Psoas muscle (tissue), 8 donors: ENCODE measurements at places on chromosomes 7 and 10. TPM values are rescaled to one million over a fixed set of nuclear protein-coding genes. Genes with fewer than 3 reads are reported as not detected.

DNA sequence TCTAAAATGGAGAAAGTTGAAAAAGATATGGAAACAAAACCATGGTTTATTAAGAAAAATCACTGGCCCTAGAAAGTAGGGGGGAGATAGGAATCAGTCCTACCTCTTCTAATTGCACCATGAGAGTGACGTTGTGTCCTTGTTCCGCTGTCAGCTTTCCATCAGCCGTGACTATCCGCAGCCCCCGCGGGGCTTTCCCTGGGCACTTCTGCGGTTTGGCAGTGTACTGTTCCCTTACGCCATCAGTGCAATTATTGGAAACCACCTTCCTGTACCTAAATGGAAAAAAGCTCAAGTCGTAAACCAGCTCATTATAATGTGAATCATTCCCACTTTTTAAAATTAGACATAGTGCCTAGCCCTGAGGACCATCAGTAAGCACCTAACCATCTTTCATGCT, 512.2 kb downstream of the SORCS1 start:
- DNase-seq = no peak

Gene SPAG6
- polyA plus RNA-seq = not detected

DNA sequence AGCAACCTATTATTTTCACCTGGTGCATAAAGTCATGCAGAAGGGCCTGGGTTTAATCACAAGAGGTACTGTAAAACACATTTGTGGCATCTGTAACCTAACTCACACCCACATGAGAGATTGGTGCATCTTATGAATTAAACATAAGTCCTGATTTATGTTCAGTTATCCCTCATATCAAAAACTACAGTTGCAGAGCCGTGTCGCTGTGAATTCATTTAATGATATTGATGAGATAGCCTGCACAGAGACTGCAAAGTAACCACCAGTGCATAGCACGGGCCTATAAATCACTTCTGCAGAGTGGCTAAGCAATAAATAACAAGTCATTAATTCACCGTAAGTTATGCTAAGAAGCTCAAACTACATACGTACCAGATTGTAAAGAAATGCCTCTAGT, 178.2 kb downstream of the RELN start:
- no peak for DNase-seq

DNA sequence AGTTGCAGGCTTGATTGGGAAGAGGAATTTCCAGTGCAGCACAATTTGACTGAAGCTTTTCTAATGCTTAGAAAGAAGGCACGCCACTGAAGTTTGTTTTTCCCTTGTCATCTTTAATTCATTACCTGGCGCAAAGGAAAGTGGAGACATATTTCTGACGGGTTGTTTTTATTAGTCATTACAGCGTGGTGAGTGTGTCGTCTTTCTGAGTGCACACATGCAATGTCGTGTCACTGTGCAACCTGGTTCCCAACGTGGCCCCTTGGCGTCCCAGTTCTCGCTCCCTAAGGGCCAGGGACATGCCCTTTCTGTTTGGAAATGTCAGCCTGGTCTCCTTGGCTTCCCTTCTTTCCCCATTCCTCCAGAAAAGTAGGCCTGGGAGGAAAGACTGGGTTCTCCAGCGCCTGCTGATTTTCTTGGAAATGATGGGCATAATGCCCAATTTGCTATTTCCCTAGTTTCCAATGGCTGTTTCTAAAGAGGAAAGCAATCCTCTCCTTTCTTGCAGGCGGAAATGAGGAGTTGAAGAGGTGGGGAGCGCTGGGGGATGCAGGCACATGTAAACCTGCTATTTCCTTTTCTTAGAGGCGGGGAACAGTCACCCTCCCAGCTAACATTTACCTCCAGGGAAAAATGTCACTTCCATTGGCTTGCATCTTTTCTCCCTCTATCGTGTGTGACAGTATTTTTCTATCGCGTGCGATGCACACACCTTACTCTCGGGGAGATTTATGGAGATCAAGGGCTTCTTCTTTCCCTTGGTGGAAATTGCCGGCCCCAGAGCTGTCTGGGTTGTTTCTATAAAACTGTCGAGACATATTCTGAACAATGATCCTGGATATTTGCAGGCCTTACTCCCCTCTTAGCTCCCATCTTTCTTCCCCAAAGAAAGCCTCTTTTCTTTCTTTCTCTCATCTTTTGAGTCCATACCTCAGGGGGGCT, 249.8 kb downstream of the ARHGAP12 start:
- peak; percentile 20 for DNase-seq

Gene TEX47
- polyA plus RNA-seq = not detected

Gene RARRES2
- polyA plus RNA-seq = 6.3 TPM

- DNase-seq = no peak
These were observed 161.0 kb downstream of the RNF216 start for GRCh38 chr7:5620459-5620881.

GRCh38 chr7:116842371-116842770, 20.0 kb upstream of the CAPZA2 start:
- no peak for DNase-seq

GRCh38 chr7:133550811-133551210, 297.9 kb downstream of the EXOC4 start:
- DNase-seq = no peak

DNA sequence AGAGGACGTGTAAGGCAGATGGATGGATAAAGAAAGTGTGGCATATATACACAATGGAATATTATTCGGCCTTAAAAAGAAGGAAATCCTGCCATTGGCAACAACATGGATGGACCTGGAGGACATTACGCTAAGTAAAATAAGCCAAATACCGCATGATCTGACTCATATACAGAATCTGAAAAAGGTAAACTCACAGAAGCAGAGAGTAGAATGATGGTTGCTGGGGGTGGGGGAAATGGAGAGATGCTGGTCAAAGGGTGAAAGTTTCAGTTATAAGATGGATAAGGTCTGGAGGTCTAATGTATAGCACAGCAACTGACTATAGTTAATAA, 36.3 kb downstream of the AFAP1L2 start:
- DNase-seq = no peak

DNA sequence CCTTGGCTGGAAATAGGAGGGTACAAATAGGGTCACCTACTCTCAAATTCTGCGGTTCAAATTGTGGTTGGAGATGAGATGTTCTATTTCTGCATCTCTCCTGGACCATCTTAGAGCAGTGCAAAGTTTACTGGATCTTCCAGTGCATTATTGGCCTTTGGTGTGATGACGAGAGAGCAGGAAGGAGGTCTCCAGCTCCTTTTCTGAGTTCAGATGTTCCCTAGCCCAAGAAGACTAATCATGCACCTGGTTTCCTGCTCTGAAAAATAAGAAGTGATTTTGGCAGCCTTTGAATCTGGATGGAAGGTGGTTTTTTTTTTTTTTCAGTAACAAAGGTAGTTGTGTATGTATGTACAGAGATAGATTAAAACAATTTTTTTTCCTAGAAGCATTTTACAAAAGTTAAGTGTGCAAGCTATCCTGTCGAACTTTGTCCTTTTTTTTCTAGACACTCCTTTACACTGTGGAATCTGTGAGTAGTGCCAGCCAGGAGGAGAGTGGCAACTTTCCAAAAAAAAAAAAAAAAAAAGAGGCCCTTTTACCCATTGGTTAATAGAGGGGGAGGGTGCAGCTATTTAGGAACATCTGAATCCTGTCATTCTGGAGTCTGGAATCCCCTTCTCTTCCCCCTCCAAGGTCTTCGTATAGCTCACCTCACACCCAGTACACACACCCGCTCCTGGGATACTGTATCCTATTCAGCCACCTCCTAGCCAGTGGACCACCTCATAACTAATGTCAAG, 26.3 kb downstream of the PAPSS2 start:
- DNase-seq = no peak

GRCh38 chr7:18644981-18645380, 149.4 kb downstream of the HDAC9 start:
- DNase-seq = no peak

Gene AGBL3
- 0.51 TPM for polyA plus RNA-seq

- DNase-seq = no peak
These were observed 65.3 kb downstream of the OR13A1 start for GRCh38 chr10:45249978-45250693.

DNA sequence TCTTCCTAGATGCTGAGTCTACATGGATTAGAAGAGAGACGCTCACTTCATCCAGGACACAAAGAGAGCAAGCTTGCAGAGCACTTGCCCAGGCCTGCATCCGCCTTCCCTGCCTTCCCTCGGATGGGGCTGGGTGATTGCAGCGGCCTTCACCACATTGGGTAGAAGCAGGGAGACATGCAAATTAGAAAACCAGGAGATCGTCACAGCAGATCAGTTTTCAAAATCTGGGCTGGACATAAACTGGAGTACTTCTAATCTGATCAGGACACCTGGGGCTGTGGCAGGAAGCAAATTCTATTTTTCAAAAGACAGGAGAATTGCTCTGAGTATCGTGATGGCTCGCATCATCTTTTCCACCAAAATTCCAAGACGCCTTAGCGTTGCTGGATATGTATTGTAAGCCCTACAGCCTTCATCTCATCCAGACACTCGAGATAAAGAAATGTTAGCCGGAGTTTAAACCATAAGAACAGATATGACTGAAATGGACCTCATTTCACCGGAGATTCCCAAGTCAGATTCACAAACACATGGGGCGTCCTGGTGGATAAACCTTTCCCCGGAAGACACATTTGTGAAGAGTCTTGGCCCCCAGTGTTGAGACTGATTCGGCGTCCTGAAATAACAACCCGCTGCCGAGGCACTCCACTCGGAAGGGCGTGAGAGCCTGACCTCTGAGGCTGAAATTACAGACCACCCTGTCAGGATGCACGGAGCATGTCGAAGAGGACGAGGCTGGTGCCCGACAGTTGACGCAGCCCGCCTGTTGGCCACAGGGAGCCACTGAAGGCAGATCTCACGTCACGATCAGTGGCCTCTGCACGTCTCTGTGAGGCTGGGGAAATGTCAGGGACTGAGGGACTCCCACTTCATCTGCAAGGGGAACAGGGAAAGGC, 91.2 kb upstream of the PARD3 start:
- DNase-seq = peak; percentile 61

DNA sequence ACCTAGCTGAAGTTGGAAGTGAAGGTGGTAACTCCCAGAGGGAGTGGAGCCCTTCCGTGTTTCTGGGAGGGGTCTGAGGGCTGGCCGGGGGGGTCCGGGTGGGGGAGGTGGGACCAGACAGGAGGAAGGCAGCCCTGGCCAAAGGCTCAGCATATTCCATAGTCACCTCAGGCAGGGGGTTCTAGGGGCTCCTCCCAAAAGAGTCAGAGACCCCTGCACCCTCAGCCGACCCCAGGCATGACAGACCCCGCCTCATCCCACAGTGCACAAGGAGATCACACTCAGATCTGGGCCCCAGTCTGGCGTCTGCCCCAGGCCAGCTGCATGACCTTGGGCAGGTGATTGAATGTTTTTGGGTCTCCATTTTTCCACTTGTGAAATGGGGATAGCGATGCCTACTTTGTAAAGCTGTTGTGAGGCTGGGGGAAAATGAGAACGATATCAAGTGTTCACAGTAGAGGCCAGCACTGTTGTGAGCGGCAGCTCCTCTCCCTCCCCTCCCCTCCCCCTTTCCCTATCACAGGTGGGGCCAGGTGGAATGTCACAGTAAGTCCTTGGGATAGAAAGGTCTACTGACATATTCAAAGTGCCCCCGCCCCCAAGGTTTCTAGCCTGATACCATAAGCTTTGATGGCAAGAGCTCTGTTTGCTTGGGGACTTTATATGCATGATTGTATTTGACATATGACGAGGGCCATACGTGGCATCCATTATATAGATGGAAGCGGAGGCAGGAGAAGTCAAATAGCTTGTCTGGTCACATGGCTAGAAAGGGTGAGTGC, 33.3 kb downstream of the DNAJB12 start:
- DNase-seq = no peak

Gene SRGN
- polyA plus RNA-seq = 30.2 TPM

Gene ACTL6B
- not detected for polyA plus RNA-seq

Gene TAF6
- polyA plus RNA-seq = 31.4 TPM

GRCh38 chr7:103010211-103010610, 64.4 kb downstream of the FBXL13 start:
- no peak for DNase-seq

- no peak for DNase-seq
These were observed 206.7 kb upstream of the IGFBP3 start for GRCh38 chr7:46127814-46128213.

GRCh38 chr7:156585926-156586325, 54.6 kb upstream of the RNF32 start:
- no peak for DNase-seq

DNA sequence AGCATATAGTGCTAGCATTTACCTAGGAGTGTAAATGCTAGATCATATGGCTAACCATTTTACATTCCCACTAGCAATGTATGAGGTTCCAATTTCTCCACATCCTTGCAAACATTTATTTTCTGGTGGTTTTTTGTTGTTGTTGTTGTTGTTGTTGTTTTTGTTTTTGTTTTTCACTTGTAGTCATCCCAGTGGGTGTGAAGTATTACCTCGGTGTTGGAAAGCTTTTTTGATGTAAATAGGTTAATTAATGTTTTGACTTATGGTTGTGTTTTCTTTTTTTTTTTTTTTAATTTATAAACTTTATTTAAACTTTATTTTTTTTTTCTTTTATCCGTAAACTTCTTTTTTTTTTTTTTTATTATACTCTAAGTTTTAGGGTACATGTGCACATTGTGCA, 15.3 kb upstream of the TSGA13 start:
- DNase-seq = no peak

Gene UCN3
- polyA plus RNA-seq = not detected

Gene GALNT17
- 0.65 TPM for polyA plus RNA-seq

- no peak for DNase-seq
These were observed 339.4 kb upstream of the KIAA1217 start for GRCh38 chr10:23869548-23869947.

- peak; percentile 87 for DNase-seq
These were observed at the start of gene ANKRD2 for GRCh38 chr10:97572214-97572989. ANKRD2 (plus strand) TSS chr10:97572779; CDS start chr10:97572789, 10 bp downstream.

DNA sequence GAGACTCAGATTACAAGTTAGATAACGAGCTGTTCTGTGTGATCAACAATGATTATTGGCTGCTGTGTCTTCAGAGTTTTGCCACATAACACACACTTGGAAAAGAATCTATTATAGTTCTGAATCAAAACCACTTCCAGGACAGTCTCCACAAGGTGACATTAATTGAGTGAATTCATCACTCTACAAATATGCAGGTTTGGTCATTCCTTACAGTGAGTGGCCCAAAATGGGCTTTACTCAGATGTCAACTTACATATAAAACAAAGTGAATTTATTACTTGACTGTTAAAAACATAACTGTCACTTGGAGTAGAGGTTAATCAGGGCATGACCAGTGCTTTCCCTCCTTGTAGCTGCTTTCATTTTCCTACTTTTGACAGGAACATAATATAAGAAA, 984.3 kb downstream of the REEP3 start:
- DNase-seq = no peak
